ENCODE measurements at places on chromosomes 5 and 9.

DNA sequence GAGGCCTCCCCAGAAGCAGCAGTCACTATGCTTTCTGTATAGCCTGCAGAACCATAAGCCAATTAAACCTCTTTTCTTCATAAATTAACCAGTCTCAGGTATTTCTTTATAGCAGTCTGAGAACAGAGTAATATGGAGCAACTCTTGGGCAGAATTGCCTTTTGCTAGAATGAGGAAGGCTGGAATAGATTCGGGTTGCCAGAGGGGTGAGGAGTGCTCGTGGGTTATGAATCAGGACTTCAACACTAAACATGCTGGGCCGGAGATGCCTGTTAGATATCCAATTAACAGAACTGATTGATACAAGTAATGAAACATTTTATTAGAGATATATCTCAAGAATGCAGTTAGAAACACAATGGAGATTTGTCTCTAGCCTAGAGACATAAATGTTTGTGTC lies 140.9 kb upstream of the MAP3K1 start:
- no peak for DNase-seq

DNA sequence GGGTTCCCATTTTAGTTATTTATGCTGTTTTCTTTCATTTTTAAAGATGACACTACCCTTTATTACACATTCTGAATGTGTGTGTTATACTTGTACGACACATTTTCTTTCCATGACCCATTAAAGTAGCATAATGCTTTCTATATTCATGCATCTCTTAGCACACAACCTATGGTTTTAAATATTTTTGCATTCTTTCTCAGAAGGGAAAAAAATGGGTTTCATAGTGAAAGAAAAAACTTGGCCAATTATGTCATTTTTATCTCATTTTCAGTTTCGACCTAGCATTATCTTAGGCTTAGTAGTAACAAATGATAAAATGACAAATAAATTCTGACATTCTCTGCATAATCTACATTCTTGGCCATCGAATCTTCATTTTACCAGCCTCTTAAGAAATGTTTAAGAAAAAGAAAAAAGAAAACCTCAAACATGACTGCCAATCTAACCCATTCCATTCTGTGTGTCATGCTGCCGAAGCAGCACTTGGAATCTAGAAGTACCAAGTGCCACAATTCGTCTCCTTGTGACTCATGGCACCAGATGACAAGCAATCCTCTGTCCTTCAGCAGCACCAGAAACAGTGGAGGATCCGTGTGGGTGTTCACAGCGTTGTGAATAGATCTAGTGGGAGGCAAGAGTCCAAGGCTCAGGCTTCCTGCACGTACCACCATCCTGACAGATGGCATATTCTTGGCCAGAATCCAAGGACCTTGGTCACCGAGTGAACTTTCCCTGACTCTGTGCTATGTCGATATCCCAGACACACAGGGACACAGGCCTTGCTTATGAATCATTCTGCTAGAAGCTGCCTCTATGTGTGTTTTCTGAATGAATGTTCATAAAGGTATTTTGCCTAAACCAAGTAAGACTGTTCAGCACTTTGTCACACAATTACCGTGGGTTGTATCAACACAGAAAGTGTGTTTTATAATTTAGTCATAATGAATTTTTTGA lies 502.7 kb downstream of the NR2F1-AS1 start:
- DNase-seq, result no peak

DNA sequence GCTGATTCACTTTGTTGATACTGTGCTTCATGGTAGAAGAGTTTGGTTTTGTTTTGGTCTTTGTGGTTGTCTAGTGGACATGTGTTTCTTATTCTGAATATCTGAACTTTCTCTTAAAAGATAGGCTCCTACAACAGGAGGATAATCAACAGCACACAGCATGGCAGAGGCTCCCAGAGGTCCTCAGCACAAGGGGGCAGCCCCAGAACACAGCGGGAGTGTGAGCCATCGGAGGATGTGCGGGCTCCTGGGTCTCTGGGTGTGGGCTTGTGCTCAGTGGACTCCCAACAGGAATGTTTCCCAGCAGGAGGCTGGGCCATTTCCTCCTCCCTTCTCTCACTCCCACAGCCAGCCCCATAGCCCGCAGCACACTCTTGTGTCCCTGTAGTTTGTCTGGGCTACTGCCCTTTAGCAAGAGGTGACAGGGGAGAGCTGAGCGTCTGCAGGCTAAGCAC lies 164.3 kb upstream of the OTULINL start:
- DNase-seq, result no peak

GRCh38 chr5:72556351-72557166 lies 49.3 kb upstream of the ZNF366 start:
- no peak for DNase-seq

DNA sequence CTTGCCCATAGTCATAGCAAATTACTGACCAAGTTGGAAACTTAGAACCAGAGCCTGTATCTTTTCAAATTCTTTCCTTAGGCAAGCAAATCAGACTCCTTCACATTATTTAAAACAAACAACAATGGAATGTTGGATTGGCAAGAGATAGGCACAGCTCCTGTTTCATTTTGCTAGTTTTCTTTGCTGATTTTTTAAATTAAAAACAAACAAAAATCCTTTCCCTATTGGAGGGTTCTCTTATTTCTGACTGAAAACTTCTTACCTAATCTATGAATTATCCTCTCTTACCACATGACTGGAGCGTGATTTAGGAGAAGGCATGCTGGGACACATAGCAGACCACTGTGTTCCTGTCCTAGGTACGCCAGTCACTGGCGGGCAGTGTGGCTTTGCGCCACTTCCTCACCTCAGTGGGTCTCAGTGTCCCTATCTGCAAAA lies 63.0 kb downstream of the TTC39B start:
- DNase-seq, result no peak
